Activated effector memory CD4-positive, alpha-beta T cell treated with Interleukin-2 at 50 U/mL for 16 hours (primary cell): ENCODE measurements at places on chromosomes 12 and 14.

DNA sequence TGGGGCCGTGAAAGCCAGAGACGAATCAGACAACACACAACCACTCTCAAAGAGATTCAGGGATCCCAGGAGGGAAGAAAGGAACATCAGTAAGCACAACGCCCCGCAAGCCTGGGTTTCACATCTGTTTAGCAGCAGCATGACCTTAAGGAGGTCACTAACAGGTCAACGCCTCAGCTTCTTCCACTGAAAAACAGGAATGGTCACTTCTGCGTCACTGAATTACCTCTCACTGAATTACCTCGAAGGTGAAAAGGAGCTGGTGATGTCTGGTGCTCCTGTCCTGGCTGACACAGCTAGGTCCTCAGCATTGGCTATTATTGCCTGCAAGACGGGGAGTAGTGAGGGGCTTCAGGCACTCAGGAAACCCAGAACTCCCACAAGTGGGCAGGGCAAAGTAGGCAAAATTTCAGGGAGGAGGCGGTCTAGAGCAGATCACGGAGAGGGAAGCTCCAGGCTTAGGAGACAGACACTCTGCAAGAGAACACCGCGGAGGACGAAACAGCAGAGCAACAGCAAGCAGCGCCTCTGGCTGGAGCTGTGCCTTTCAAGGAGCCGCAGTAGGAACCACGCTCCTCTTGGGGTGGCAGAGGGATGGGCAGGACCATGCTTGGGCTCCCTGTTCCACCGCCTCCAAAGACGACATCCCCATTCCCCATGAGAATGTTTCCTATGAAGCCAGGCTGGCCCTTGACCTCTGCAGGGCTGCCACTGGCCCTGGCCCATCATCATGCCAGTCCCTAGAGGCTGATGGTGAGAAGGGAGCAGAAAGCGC, 108.4 kb downstream of the SINHCAF start:
- DNase-seq, result no peak

GRCh38 chr14:20613094-20614037, 22.2 kb upstream of the RNASE12 start:
- DNase-seq, result peak; percentile 69

DNA sequence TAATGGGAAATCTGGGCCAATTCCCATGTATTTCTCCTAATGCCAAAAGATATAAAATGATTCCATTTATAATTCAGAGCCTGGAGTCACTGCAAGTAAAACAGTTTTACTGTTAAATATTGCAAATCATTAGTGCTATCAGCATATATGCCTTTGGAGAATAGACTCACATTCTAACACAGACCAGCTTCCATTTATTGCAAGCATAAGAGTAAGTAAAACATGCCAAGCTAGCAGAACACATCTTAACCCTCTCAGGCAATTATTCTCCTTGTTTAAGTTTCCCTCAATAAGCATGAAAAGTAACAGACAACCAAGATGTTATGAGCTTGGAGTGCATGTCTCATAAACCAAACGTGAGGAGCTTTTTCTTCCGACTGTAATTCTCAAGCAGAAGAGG, 173.9 kb upstream of the GRIP1 start:
- no peak for DNase-seq

- no peak for DNase-seq
These were observed 29.3 kb downstream of the AMN start for GRCh38 chr14:102951799-102952198.

- no peak for DNase-seq
These were observed 17.0 kb downstream of the NID2 start for GRCh38 chr14:52051871-52052270.

GRCh38 chr14:59918824-59919569, 947 bp upstream of the LRRC9 start:
- no peak for DNase-seq

GRCh38 chr14:39492267-39492666, 60.0 kb upstream of the FBXO33 start:
- DNase-seq, result no peak

DNA sequence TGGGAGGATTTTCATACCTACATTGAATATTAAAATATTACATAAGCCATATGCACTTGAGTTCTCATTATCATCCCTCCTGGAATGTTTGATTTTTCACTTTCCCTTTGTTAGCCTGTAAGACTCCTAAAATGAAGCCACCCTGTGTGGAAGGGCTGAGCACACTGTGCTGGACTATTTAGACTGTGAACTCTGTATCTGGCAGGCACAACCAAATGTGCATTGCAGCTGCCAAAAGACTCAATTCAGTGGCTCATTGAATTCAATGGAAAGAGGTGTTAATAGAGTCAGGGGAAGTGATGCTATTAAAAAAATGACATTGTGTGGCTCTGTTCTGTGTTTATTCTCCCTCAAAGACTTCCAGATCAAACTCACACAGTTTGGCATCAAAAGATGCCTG, 111.1 kb downstream of the SMOC1 start:
- no peak for DNase-seq

GRCh38 chr14:100980823-100981222, 77.3 kb upstream of the RTL1 start:
- DNase-seq, result no peak

- no peak for DNase-seq
These were observed 43.1 kb upstream of the ATF7IP start for GRCh38 chr12:14322403-14322802.

GRCh38 chr12:80195074-80195726, 95.9 kb downstream of the OTOGL start:
- DNase-seq, result no peak

DNA sequence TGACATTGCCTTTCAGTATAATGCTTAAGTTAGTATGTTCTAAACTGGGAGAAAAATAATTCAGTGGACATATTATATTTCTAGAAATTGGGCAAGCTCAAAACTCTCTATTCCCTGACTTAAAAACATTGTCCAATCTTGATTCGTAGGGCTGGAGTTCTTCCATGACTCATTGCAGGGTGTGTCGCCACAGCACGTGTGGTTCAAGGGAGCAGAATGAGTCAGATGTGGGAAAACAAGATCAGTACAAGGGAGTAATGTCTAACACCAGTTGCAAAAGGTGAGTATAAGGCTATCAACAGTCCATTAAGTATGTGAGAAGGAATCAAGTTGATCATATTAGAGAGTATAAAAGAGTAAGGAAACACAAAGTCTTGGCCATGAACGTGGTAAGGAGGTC, 887.0 kb downstream of the TMTC2 start:
- DNase-seq, result no peak

DNA sequence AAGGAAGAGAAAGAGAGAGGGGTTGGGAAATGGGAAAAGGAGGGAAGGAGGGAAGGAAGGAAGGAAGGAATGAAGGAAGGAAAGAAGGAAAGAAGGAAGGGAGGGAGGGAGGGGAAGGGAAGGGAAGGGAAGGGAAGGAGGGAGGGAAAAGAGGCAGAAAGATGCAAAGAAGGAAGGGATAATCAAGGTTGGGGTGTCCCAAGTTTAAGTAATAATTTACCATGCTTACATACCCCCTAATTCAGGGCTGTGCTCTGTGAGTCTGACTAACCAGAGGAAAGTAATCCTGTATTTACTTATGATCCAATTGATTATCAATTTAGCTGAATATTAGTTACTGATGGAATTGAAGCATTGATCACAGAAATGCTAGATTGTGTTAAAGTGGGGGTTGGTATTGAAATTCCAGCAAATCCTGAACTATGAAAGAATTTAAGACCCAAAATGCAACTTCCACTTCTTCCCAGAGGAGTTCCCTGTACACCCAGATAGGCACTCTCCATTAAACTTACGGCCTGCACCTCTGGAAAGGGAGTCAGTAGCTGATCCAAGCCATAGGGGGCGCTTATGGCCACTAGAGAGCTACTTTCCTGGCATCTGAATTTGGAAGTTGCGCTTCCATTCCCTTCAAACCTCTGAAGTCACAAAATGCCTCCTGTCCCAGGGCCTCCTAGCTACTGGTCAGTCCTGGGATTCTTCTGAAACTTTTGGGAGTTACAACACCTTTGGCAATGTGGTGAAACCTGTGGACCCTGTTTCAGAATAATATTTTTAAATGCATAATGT, 162.7 kb upstream of the PWP1 start:
- DNase-seq, result no peak

DNA sequence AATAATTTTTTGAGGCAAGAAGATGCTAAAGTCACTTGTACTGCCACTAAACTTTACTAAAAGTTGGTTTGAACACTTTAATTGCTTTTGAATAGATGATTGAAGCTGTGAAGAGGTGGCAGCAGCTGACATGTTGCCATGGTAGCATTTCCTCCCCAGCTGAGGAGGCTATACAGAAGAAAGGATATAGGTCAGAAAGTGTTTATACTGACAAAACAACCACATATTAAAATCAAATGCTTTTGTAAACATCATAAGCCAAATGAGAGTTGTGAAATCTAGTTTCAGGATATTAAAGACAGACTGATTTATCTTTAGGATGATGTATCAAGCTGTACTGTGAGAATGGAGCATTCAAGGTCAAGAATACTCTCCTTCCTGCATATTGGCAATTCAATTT, 41.7 kb downstream of the TSPAN19 start:
- DNase-seq, result no peak

DNA sequence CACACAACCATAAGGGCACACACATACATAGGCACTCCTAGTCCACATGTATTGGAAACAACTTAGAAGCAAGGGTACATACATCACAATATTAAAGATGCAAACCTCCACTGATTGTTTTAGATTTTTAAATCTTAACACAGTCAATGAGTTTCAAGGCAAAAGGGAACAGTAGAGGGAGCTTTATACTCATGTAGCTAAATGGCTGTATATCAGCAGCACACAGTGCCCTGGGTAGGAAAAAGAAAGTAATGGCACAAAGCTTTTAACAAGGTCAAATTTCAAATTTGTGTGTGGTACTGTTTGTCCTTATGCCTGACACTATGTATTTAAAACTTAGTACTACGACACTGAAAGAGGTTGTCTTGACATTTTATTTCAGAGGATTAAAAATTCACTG, 262.0 kb downstream of the MED13L start:
- no peak for DNase-seq

DNA sequence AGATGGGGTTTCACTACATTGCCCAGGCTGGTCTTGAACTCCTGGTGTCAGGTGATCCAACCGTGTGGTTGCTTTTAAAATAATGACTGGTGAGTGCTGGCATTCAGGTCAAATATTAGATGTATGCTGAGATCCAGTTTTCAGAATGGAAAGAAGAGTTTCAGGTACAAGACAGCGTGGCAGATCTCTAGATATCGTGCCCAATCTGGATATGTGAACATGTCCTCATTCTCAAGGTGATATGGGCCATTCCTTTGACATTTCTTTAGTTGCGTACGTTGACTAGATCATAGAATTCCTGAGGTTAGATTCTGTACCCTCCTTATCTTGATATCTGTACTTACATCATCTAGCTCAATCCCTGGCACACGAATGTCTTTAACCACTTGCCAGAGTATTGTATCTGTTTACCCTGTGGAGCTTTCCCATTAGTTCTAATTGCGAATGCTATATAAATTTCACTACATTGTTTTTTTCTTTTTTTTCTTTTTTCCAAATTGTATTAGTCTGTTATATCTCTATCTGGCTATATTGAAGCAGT, 80.2 kb downstream of the ANO6 start:
- no peak for DNase-seq

DNA sequence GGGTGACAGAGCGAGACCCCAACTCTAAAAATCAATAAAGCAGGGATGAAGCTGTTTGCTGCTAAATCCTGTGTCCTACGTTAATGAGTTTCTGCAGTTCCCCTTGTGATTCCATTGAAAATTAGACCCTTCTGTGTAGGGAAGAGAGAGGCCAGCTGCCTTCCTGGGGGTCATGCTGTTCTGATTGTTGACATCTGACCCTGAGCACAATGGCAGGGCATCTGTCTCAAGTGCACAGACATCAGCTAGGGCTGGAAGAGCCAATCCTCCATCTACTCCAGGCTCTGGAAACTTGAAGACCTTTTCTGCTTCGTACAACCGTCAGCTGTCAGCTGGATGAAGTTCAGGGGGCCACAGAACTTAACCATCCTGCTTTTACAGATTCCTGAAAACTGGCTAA, 10.1 kb downstream of the FBXL14 start:
- no peak for DNase-seq

DNA sequence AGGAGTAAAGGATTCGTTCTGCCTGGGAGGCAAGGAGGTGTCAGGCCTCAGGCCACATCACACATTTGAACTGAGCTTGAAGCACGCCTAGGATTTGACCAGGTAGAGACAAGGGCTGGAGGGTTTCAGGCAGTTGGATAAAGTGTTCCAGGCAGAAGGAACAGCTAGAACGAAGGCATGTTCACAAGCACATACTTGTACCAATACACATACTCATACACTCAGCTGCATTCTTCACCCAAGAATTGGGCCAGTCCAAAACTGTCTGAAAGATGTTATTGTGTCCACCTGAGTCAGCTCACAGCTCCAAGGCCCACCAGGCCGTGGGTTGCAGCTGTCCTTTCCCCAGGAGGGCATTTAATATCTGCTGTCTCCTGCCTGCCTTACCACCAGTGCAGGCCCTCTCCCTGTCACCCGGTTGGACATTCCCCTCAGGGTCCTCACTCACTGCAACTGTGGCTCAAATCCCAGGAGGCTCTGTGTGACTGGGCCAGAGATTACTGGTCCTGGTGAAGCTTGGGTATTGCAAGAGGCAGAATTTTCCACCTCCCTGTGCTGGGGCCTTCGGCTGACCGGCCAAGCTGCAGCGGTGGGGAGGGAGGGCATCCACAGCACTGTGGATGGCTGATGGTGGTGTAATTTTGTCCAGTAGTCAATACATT, 12.8 kb upstream of the AQP2 start:
- DNase-seq, result no peak

DNA sequence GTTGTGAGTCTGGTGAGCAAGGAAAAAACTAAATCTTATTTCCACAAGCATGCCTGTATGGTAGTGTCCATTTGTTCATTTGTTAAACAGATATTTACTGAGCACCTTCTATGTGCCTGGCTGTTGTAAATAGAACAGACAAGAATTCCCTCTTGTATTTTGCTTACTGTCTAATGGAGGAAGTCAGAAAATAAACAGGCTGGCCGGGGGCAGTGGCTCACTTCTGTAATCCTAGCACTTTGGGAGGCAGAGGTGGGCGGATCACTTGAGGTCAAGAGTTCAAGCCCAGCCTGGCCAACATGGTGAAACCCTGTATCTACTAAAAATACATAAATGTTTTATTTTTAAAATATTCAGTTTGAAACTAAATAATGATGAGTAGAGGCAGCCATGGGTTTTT, 79.3 kb downstream of the GTF2A1 start:
- no peak for DNase-seq

DNA sequence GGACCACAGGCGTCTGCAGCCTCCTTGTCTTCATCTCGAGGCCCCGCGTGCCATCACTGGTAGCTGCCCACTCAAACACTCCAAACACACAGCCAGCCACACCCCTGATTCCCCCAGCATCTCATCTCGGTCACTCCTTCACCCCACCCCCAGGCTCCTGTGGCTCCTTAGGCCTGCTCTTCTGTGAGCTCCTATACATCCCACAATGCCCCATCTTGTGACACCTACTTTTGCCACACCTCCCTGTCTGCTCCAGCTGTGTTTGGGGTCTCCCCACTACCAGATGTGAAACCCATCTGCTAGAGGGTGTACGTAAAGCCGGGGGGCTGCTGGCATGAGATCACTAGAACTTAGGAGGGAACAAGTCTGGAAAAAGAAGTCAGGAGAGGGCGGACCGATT, 4.1 kb downstream of the AKT1 start:
- no peak for DNase-seq

- DNase-seq, result no peak
These were observed 203.5 kb upstream of the PLXNC1 start for GRCh38 chr12:93944911-93945310.

- DNase-seq, result no peak
These were observed 104.7 kb upstream of the NUDT4 start for GRCh38 chr12:93272997-93273396.
